ENCODE measurements at places on chromosomes 11 and 22.

DNA sequence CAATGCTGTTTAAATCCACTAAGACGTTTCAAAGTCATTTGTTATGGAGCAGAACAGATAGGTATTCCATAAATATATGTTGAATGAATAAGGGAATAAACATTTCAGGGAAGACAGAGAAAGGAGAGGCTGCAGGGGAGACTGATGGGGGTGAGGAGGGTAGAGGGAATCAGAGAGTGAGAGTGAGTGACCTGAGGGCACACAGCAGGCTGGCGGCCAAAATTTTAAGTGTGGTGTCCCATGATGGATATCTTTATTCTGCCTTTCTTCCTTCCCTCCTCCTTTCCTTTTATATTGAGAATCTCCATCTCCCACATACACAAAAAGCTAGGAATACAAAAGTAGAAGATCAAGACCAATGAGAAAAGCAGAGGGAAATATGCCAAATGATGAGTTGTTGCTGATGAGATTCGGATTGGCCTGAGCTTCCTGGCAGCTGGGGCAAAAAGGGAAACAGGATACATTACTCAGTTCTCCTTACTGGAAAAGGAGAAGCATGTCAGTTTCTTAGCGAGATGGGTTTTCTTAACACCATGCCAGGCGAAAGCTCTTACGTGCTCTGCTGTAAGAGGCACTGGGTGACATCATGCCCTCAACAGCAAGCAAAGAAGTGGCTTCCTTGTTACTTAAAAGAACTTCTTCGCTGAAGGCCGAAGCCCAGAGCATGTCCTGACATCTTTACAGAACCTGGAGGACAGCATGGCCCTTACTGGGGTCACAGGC is 11.2 kb upstream of the CYTH4 start:
- DNase-seq, result no peak

- DNase-seq, result no peak
These were observed 4.0 kb downstream of the DSCAML1 start for GRCh38 chr11:117792992-117793391.

- DNase-seq, result no peak
These were observed 1.6 kb upstream of the SWAP70 start for GRCh38 chr11:9662273-9662672.

DNA sequence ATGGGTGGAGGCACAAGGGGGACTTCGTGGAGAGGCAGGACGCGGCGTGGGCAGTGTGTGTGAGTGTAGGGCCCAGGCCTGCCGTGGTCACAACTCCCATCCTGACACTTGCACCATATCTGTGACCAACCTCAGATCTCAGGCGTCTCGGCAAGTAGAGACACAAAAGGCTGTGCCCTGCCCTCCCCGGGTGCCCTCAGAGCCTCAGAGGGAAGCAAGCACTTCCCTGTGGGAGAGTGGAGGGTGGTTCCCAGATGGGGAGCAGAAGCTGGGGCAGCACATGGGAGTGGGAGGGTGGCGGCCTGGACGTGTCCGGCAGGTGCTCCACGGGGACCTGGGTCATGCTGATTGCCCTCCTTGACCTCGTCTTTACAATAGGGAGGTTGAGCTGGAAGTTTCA is 20.4 kb downstream of the B3GAT1 start:
- no peak for DNase-seq

DNA sequence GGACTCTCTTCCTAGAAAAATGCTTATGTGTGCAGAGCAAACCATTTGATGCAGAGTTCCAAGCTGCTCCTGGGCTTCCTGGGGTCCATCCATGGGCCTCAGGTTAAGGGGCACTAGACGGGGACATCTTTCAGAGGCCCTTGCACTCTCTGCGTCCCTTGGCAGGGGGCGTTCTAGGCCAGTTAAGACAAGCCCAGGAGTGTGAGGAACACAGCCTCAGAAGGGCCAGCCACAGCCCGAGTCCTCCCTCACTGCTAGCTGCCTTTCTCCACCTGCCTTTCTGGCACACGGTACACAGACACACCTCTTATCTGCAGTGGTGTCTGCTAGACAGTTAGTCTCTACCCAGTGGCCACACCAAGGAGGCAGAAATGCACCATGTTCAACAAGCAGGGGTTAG is 18.0 kb upstream of the BID start:
- no peak for DNase-seq

DNA sequence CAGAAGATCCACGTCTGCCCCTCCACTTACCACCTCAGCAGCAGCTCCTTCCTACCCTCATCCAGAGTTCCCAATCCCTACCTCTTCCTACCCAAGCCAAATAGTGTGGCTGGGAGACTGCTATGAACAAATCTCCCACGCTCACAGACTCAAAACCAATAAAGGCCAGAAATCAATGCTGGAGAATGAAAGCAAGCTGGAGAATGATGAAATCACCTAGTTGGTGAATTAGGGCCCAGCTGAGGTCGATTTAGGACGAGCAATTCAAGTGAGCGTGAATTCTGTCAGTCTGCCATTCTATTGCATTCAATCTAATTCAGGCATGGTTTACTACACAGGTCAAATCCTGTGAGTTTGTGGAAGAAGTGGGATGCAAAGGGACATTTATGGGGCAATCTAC is 22.5 kb downstream of the COMMD9 start:
- no peak for DNase-seq

GRCh38 chr11:115255006-115255762 is 249.0 kb downstream of the CADM1 start:
- DNase-seq, result no peak

GRCh38 chr11:25377466-25377865 is 880.6 kb downstream of the LUZP2 start:
- DNase-seq, result no peak

DNA sequence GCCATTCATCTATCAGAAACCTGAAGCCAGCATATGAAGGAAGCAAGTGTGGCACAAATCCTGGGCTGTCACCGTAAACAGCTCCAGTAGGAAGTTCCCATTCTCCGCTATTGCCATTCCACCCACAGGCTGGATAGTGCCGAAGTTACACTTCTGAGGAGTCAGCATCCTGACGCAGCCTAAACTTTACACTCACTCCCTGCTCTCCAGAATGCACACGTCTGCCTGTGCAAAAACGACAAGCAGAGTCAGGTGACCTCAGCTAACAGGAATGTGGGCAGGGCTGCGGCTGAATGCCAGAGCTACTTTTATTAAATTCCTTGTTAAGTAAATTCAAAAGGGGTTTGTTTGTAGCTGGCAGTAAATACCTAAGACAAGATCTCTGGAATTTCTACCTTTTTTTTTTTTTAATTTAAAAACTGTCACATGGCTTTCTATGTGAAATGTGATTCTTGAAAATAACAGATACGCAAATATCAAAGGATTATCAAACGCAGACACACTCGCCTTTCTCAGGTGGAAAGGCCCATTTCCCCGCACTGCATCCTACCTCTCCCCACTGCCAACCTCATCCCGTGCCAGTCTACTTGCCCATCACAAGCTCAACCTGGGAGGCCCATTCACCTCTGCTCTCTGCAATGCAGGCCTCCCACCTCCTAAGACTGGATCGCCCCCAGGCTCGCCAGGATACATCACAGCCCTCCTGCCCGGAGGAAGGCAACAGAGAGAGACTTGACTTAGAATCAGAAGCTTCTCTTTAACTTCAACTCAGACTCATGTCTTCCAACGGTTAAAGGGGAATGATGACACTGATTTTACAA is 33.5 kb downstream of the NFRKB start:
- DNase-seq, result no peak

DNA sequence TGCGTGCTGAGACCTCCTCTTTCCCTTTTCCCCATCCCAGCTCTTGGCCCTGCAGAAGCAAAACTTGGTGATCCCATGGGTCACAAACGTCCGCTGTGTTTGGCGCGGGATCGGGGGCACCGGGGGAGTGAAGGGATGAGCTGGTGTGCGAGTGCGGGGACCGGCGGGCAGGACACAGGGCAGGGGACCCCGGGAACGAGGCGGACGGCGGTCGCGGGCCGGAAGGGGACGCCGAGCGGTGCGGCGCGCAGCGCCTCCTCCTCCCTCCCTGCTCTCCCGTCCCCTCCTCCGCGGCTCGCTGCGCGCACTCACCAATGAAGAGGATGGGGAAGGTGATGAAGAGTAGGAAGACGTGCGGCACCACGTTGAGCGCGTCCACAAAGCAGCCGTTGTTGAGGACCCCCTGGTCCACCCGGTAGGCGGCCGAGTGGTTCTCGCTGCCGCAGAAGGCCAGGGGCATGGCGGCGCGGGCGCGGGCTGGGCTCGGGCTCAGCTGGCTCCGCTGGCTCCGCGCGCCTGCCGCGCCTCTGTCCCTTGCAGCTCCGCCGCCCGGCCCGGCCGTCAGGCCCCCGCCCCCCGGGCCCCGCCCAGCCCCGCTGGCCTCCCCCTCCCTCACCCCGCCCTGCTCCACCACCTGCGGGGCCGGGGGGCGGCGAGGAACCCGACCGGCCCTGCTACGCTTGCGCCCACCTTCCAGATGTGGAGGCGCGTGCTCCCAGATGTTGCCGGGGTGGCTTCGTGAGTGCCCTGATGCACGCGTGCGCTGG is at the start of gene ABCC8:
Gene ABCC8 (minus strand): TSS at position 529 of the 767 bp plus-strand sequence. CDS start 69 bp downstream, at position 460.
- no peak for DNase-seq

DNA sequence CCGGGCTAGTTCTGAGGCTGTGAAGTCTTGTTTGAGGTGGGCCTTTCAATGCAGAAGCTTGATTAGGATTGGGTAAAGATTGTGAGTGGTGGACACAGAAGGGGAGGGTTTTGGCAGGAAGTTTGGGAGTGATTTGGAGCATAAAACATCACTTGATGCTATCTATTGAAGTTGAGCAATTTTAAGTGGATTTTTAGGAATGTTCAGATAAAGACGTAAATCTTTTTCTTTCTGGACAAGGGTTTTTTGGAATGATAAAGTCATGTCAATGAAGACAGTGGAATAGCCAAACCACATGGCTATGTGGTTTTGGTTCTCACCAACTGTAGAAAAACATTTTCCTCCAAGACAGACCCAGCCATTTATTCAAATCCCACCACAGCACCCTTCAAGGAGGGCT is 111.2 kb upstream of the SNX19 start:
- DNase-seq, result no peak

GRCh38 chr11:37088573-37088910 is 490.5 kb upstream of the RAG2 start:
- DNase-seq, result no peak

- no peak for DNase-seq
These were observed 96.1 kb downstream of the SYT9 start for GRCh38 chr11:7347611-7348431.

GRCh38 chr11:34790620-34791019 is 125.6 kb downstream of the APIP start:
- DNase-seq, result no peak

GRCh38 chr22:36464715-36465231 is 16.7 kb downstream of the TXN2 start:
- DNase-seq, result no peak

DNA sequence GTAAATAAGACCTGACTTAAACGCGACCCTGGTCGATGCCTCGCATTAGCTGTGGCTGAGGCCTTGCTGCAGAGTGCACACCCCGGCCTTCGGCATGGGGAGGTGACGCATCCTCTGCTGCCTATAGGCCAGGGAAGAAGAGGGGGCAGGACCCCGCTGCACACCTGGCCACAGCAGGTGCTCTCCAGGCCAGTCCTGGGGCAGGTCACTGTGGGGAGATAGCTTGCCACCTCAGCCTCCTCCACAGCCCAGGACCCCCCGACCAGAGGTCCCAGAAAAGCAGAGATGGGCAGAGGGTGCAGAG is 12.7 kb downstream of the LRFN4 start:
- DNase-seq, result no peak

DNA sequence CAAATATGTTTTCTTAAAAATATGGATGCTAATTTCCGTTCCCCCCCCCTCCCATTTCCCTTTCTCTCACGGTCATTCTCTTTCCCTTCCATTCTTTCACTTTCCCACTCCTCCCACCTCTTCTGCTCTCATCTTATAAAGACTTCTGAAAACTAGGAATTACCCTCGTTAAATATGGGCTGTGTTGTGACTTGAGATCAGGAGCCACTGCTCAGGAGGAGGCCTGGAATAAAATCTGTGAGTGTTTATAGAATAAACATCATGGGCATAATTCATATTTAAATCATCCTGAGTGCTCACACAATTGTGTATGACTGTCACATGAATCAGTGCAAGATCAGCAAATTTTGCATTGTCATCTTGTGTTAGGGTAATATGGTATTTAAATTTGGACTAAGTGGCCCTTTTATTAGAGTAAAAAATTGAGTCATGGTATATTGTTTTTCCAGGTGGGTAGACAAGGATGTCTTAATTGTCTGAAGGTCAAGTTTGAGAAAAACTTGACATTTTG is 208.0 kb downstream of the DDX10 start:
- no peak for DNase-seq

DNA sequence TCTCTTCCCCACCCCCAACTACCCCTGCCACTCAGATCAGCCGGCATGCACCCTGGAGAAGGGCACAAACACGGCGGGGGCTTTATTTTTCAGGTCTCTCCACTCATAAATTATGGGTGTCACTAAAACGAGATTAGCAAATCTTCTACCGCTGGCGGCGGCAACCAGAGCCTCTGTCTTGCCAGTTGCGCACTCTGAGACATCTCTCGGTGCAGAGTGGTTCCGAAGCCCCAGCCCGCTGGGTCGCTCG is 125.3 kb upstream of the C11orf58 start:
- no peak for DNase-seq

DNA sequence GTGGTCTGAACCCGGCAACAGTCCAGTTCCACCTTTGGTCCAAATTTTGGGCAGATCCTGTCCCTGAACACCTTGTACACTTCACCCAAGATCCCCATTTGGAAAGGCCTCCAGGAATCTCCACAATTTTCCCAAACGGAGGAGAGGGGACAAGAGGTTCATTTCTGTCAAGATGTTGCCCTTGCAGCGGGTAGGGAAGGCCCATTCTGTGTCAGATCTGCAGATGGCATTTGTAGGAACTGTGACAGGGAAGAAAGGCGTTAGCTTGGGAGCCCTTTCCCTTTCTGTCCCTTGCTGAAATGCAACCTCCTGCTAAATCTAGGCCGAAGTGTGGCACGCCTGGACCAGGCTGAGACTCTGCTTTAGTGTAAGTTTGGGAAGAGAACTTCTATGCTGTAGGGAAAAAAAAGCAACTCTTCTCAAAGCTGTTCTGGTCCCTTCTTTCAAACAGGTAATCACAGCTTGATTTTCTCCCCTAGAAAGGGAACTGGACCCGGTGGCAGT is 86.0 kb downstream of the SCN3B start:
- DNase-seq, result no peak

DNA sequence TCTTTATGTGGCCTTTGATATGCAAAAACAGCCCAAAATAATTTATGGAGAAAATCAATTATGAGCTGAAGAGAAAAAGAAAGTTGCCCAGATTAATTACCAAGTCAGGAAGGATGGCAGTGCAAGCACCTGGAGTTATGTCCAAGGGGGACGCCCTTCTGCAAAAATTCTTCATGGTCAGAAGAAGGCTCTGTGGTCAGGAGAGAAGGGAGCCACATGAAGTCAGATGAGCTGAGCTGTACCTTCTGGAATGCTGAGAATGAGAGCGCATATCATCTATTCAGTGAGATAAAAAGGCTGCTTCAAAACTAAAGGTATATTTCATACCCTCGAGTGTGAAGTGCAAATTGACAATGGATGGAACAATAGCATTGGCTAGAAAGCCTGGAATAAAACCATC is 607.4 kb downstream of the NTM start:
- no peak for DNase-seq

DNA sequence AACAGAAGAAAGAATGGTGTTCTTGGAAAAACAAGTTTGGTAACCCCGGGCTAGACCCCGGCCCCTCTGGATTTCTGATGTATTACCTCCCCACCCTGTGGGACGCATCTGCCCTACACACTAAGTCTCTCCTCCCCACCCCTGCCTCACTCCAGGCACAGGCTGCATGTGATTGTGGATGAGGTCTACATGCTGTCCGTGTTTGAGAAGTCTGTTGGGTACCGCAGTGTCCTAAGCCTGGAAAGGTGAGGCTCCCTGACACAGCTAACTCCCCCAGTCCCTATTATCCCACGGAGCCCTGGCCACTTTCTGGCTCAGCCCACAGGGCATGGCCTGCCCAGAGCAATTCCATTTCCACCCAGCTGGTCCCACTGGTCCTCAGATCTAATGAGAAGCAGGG is 13.3 kb downstream of the ACCS start:
- no peak for DNase-seq

Measured in stimulated activated CD8-positive, alpha-beta memory T cell treated with anti-CD3 and anti-CD28 coated beads, Interleukin-7, amount 100 ng/mL, for 1 hour (primary cell).